NK-92 treated with Interleukin-12 subunit alpha and Interleukin-12 subunit beta, amount 100 ng/mL, for 24 hours (cell line): ENCODE measurements at places on chromosomes 2 and 18.

GRCh38 chr2:228845162-228845925 lies 425.7 kb downstream of the PID1 start:
- no peak for DNase-seq

DNA sequence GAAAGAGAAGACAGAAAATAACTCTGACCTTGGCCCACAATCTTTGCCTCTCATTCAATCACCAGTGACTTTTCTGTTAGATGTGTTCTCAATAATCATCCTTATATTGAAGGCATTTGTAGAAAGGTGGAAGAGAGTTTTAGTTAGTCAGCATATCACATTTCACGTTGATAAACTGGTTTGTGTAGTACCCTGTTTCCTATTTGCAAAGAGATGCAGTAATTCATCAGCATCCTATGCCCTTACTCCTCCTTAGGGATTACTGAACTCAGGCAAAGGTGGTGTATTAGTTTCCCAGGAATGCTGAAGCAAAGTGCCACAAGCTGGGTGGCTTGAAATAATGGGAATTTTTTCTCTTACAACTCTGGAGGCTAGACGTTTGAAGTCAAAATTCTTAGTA lies 145.0 kb downstream of the SPP2 start:
- DNase-seq, result no peak

- no peak for DNase-seq
Measured at GRCh38 chr2:33220533-33220932, 255.9 kb upstream of the RASGRP3 start.

DNA sequence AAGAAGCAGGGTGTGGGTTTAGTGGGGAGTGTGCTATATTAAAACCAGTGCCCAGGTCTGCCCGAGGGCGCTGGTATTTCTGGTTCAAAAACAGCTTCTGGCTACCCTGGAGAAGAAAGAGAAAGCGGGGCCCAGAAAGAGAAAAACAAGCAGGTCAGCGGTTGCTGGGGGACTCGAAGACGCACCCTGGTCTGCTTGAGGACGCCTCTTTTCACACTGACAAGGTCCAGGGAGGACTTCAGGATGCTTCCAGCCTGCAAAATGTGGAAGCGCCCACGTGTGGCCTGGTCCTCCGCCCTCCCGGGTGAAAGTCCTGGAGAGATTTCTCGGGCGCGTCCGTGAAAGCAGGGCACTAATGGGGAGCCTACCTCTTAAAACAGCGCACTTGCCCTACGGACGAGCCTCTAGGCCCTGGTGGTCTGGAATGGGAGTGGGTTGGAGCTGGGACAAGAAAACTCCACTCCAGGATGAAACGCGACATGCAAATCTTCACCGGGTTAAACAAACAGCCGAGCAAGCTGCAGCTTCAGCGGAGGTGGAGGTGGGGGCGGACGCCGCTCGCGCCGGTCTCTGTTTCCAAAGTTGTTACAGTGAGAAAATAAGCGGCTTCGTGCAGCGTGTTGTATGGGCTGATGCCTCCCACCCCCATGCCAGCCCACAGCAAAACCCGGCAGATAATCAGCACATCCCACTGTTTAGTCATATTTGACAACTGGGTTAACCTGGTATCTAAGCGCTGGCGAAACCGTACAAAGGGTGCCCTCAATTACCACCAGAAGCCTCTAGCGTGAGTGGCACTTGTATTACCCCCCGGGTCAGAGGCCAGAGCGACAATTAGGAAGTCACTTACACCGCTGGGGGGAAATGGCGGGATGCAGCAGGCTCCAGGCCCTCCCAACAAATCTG lies 1.1 kb upstream of the SP9 start:
- DNase-seq, result no peak

DNA sequence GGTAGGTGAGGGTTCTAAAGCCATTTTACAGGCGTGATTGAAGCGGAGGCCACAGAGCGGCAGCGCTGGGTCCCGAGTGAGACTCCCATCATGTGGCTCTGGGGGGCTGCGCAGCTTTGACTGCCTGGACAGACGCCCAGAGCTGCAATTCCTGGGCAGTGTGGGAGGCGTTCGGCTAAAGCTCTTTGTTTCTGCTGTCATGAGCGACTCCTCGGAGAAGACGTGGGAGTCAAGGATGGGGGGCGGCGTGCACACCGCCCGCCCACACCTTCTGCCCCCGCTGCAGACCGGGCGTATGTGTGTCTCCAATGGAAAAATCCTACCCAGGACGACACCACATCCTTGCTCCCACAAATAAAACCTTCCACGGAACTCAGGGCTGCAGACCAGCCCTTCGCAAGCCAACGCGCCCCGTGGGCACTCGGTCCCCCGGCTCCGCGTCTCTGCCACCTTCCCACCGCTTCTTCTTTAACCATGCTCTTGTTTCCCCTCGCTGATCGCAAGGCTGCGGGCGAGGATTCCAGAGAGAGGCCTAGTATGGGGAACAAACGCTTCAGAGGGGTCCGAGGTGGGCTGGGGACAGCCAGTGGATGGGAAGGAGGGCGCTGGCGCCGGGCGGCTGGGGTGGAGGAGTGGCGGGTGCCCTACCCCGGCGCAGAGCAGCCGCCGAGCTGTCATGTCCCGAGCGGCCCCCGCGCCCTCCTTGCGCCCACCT lies 680 bp upstream of the LBH start:
- no peak for DNase-seq

GRCh38 chr2:131023758-131024157 lies 69.5 kb downstream of the FAM168B start:
- DNase-seq, result no peak

DNA sequence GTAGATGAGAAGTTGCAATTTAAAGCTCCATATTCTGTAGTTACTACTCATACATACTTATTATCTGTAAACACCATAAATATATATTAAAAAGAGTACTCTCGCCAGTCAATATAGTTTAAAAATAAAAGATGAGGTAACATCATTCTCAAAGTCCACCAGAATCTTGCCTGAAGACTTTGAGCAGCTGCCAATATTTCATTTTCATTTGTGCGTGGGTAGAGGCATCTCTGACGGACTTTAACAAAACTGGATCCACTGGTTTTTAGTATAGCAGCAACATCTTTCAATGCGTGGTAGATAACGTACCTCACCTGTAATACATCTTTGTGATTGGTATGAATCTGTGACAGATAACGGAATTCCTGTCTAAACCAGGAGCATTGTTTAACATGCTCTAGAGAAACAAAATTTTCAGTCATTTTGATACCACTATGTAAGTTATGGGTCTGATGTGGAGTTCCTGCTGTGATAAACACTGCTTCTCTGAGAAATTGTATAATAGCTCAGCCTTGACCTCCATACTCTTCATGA lies 45.0 kb downstream of the WDR75 start:
- DNase-seq, result no peak

DNA sequence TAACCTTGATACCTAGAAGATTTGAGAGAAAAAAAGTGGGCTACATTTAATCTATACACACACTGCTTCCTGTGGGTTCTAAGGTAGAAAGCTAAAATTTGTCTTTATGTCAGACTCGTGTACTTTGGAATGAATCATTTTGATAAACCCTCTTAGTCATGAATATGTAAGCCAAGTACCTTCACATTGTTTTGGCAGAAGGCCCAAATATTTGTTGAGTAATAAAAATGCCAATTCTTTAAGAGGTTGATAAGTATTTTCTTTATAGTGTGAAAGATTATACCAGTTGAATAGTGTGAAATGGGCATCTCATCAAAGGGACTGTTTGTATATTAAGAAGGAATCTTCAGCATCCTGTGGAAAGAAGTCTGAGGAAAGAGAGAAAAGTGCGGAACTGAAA lies 1464.7 kb upstream of the ZEB2 start:
- no peak for DNase-seq

- peak; percentile 64 for DNase-seq
Measured at GRCh38 chr2:156405586-156405985, 30.6 kb upstream of the GPD2 start.

DNA sequence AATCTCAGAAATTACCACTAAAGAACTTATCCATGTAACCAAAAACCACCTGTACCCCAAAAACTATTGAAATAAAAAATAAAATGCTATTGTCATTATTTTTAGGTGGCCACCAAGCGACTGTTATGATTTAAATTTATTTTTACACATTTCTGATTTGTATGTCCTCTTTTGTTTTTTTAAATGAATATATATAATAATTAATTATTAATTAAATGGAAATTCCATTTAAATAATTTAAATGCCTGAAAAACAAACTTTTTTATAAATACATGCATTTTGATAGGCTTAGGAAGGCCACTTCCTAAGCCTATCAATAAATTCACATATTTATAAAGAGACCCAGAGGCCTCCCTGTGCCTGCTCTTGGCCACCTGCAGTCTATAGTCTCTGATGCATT lies 52.2 kb downstream of the CYB5A start:
- no peak for DNase-seq

- no peak for DNase-seq
Measured at GRCh38 chr18:78995740-78996395, 16.2 kb downstream of the SALL3 start.

DNA sequence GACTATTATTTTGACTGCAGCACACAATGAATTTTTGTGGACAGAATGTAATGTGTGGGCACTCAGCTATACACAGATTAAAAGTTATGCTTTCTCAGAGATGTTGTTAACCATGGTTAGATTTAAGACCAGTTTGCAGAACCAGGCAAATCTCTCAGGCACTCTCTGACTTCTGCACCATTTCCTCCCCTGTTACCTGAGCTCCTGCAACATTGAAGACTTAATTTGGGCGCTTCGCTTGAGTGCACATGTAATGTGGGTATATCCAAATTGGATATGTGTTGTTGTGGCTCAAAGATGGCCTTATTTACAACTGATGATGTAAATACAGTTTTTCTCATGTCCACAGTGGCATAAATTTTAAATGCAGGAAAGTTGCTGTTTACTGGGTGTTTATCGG lies 469.4 kb downstream of the PTPRM start:
- no peak for DNase-seq

DNA sequence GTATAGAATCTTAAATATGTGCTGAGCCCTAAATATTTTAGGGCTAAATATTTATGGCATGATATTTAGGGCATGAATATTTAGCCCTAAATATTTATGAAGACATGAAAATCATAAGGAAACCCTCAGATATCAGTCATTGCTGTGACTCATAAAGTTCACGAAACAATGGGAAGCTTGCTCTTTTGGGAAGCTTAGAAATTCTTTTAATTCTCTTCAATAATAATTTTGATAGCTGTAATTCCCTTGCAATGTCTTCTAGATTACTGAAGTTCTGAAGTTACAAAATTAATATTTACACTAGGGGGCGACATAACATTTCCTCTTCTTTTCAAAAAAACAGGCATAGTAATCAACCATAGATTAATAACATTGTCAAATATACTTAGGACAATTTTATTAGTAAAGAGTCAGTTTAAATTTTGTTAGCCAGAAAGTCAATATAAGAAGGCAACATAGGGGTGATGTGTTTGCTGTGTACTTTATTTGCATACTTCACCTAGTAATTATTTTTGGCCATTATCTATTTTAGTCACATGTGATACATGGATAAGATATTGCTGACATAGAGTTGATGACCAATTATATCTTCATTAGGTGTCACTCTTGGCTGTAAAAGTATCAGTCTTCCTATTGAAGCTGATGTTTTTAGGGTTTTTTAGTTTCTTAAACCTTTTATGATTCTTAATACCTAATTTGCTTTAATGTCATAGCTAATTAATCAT lies 13.2 kb downstream of the ZNF804A start:
- DNase-seq, result no peak

DNA sequence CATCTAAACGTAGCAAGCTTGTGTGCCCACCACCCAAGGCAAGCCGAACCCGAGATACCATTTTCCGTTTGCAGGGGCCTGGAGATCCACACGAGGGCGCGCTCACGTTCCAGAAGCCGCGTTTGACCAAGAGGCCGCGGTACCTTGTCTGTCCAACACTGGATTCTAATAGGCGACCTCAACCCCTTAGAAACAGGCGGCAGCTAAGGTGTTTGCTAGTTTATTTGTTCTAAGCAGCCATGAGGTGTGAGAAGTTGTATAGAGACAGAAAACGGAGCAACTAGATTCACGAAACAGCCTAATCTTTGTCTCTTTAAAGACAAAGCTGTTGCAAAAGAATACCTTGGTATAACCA lies 4.2 kb downstream of the HOXD11 start:
- DNase-seq, result peak; percentile 19

- DNase-seq, result no peak
Measured at GRCh38 chr18:50000227-50000626, 186.9 kb upstream of the ACAA2 start.

- DNase-seq, result no peak
Measured at GRCh38 chr2:95072424-95072823, 46.9 kb downstream of the MAL start.

DNA sequence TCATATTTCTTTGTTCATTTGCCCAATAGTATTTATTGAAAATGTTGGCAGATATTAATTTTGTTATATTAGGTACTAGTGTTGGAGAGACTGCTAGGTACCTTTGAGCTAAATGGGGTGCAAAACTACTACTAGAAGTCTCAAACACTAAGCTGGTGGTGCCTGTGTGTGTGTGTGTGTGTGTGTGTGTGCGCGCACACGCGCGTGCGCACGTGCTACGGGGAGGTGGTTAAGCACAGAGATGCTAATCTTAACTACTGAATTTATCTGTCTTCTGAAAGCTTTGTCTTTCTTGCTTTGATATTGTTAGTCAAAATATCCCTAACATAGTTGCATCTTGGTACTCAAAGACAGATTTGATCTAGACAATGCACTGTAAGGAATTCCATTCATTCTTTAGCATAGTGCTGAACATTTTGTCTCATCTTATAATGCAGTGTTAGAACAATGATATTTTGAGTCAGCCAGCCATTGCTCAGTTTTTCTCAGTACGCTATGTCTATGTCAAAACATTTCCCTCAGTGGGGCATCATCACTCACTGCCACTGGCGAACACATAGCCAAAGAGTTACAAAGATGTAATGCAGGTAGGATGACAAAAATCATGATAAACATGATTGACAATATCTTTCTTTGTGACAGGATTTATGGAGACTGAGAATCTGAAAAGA lies 396.0 kb upstream of the RGPD4 start:
- no peak for DNase-seq

DNA sequence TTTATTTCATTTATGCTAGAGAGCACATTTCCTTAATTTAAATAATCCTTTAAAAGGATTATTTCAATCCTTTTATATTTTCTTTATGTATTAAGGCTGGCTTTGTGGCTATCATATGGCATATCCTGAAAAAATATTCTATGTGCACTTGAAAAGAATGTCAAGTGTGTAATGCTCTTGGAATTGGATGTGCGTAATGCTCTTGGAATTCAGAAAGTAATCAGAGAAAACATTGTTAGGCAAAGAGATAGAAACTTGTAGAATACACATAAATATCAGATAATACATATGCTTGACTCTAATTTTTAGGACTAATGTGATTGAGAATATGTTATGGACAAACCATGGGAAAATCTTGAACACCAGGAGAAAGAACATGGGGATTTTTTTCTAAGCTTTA lies 197.5 kb upstream of the COL3A1 start:
- DNase-seq, result no peak
